CD4-positive, alpha-beta T cell treated with Interleukin-12 subunit alpha and Interleukin-12 subunit beta, for 1 hour (primary cell): ENCODE measurements at places on chromosomes 11 and 22.

- DNase-seq, result no peak
Measured at GRCh38 chr11:18936002-18936673, 3.1 kb downstream of the MRGPRX1 start.

DNA sequence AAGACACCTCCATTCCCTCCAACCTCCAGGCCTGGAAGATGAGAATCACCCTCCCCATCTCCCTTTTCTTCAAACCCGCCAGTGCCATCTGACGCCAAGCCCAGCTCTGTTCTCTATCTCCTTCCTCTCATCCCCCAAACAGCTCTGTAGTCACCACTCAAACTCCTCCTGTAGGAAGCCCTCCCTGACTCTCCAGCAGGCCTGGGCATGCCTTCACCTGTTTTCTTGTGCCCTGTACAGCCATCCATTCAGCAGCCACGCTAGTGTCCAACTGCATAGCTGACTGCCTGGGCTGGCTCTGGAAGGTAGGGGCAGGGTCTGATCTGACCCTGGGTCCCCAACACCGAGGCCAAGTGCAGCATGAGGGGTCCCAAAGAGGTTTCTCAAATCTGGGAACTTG lies 25.0 kb downstream of the GDPD5 start:
- no peak for DNase-seq

- no peak for DNase-seq
Measured at GRCh38 chr11:126308271-126308671, 4.4 kb downstream of the DCPS start.

GRCh38 chr11:134584706-134585445 lies 172.8 kb upstream of the B3GAT1 start:
- DNase-seq, result no peak

- DNase-seq, result no peak
Measured at GRCh38 chr11:133697161-133697560, 148.2 kb downstream of the SPATA19 start.

- DNase-seq, result no peak
Measured at GRCh38 chr11:394034-394857, at the start of gene PKP3. Gene PKP3 (plus strand): TSS chr11:394209. CDS start chr11:394293, 84 bp downstream.

- no peak for DNase-seq
Measured at GRCh38 chr11:108122166-108122628, 830 bp downstream of the ACAT1 start.

DNA sequence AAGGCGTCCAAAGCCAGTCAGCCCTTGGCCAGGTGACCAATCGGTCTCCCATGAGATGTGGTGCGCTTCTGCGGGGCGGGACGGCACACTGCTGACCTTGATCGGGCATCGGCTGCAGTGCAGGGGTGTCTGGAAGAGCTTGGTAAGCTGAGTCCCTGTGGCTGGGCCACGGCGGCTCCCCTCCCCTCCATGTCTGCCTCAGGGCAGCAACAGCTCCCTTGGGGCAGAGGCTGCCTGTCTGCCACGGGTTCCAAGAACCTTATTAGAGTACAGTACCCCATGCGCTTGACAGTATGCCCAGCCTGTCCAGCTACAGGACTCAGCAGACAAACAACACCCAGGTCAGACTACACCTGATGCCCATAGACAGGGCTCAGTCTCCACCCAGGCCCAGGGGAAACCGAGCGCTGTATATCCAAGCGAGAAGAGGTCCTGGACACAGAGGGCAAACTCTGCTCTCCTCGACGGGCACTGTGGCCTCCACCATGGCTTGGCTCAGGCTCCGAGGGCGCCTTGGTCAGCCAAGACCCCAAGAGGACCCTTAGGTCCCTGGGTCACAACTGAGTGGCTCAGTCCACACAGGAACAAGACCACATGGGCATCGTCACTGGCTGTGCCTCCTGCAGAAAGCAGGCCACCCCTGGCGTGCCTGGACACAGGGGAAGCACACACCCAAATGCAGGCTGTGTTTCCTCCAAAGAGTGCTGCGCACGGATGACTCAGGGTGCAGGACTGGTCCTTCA lies 18.9 kb downstream of the TSPAN32 start:
- no peak for DNase-seq

DNA sequence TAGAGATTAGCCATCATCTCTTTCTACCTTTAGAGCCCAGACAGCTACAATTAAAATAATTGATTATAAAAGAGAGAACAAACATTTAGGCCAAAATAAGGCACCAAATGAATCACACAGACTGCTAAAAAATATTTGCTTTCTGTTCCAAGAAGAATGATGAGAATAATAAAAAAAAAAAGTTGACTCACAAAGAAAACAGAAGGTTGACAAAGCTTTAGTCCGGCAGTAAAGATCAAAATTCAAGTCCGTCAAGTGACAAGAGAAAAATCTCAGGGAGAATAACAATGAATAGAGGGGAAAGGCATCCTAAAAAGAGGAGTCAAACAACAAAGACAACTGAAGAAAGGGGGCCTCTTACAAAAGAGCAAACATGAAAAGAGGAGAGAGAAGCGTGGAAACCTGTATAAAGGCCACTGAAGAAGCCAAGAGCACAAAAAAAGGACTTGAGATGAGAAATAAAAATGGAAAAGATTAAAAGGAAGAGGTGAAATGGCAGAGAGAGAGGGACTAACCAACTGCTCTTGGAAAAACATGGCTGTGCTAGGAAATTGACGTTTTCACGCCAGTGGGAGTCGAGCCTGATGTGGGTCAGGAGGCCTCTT lies 910.2 kb downstream of the OPCML start:
- DNase-seq, result no peak

DNA sequence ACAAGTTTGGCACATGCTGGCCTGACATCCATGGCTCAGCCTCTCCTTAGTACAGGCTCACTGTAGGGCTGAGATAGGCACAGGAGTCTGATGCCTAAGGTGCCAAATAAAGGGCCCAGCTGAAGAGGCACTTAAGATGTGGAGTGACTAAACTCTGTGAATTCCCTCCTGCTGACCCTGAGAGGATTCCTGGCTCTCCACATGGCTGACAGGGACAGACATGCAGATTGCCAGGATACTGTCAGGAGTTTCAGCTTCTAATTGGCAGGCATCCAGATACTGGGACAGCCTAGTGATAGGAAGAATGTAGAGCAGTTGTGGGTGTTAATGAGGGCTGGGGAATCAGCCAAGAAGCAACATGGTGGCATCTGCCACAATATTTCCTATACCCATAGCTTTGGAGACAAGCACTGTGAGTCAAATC lies 558.7 kb downstream of the INSC start:
- no peak for DNase-seq

DNA sequence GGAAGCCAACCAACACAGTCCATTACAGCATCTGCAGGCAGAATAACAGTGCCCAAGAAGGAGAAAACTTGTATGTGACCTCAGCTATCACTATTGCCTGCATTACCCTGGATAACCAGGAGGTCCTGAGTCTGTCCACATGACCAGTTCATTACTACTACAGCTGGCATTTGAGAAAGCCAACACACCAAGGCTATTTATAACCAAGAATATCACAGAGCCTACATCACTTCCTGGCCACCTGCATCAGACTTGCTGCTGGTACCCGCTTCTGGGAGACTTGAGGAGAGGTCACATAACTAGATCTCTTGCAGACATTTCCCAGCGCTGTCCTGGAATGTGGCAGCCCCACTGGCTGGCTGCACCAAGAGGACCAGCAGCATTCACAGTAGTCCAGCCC lies 11.1 kb upstream of the OR56B4 start:
- DNase-seq, result no peak

DNA sequence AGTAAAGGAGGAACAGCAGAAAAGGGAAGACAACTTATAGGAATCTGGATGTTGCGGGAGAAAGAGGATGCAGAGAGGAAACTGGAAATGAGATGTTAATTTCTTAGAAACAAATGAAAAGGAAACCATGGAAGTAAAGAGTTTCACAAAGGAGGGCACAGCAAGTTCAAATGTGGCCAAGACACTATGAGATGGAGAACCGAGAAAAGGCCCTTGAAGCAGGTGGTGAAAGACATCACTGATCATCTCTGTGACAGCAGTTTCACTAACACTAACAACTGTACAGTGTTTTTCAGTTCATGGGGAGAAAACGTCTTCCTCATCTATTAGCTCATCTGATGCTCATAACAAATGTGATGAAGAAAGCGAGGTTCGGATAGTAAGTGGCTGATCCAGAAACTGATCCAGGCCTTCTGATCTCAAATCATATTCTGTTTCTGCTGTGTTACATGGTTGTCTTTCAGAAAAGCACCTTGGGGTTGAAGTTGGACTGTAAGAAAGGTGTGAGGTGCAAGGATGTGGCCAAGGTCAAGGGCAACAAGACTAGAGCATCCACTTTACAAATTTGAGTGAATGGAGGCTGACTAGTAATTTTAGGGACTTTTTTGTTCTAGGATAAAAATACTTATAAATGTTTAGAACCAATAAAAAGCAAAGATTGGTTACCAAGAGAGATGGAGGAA lies 492.1 kb upstream of the CADM1 start:
- DNase-seq, result no peak

- DNase-seq, result no peak
Measured at GRCh38 chr11:101321222-101321621, 191.6 kb upstream of the PGR start.

DNA sequence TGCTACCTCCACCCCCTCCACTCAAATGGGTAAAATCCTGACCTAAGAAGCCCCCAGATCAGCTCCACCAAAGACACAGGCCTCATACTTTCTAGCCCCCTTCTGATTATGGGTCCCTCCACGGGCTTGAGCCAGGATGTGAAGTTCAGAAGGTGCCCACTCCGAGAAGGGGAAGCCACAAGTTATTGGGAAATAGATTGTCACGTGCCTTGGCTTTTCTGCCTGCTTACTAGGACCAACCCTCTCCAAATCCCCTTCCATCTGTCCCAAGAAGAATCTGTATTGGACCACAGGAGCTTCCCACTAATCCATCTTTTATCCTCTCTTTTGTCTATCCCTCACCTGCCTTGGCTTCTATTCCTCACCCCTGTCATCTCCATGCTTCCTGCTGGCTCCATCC lies 3.0 kb upstream of the NRGN start:
- no peak for DNase-seq

DNA sequence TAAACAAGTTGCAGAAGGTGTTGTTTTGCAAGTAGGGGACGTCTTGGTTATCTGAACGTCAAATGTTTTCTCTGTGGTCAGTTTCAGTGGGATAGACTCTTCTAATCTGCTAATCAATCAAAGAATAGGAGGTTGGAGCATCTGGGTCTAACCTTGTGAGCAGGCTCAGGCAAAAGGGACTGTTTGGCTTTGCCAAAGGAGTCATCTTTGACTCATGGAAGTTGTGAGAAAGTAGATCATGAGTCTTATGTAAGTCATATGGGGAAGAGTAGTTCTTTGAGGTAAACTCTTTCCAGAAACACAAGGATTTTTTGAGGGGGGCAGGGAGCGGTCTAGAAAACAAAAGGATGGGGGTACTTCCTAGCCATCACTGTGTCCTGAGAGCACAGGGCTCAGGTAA lies 27.1 kb upstream of the TOP3B start:
- DNase-seq, result no peak

- no peak for DNase-seq
Measured at GRCh38 chr11:102798012-102798746, at the start of gene MMP1. Gene MMP1 (minus strand): TSS chr11:102798160. CDS start chr11:102798092, 68 bp downstream.

DNA sequence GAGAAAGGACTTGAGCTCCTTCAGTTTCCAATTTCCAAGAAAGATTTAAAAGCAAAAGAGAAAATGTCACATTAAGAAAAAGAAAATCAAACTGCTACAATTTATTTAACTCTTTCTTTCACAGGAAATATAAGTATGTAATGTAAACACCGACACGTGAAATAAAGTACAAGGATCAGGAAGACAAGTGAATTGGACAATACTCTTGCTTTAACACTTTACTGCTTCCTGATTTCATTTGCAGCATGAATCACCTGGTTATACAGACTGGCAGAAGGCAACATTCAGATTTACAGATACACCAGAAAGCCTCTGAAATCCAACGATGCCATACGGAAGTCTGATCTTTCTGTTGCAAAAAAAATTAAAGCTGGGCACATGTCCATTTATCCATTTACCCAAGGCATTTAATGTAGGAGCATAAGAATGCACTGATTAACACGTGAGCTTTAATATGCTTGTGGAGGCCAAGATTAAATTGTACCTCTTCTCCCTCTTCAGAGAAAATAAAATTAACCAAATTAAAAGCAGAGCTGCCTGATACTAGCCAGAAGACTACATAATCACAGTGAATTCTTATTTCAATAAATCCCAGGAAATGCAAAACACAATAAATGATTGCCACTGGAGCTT lies 16.0 kb upstream of the PPP2R1B start:
- DNase-seq, result no peak

DNA sequence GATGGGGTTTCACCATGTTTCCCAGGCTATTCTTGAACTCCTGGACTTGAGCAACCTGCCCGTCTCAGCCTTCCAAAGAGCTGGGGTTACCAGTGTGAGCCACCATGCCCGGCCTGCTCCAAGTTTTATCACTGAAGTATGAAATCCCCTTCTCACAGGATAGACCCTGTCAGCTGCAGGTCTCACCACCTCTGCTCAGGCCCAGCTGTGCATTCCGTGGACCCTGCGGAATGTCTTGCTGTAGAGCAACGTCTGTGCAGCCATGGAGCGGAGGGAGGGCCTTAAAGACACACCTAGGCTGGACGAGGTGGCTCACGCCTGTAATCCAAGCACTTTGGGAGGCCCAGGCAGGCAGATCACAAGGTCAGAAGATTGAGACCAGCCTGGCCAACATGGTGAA lies 625.4 kb downstream of the BRD1 start:
- no peak for DNase-seq

DNA sequence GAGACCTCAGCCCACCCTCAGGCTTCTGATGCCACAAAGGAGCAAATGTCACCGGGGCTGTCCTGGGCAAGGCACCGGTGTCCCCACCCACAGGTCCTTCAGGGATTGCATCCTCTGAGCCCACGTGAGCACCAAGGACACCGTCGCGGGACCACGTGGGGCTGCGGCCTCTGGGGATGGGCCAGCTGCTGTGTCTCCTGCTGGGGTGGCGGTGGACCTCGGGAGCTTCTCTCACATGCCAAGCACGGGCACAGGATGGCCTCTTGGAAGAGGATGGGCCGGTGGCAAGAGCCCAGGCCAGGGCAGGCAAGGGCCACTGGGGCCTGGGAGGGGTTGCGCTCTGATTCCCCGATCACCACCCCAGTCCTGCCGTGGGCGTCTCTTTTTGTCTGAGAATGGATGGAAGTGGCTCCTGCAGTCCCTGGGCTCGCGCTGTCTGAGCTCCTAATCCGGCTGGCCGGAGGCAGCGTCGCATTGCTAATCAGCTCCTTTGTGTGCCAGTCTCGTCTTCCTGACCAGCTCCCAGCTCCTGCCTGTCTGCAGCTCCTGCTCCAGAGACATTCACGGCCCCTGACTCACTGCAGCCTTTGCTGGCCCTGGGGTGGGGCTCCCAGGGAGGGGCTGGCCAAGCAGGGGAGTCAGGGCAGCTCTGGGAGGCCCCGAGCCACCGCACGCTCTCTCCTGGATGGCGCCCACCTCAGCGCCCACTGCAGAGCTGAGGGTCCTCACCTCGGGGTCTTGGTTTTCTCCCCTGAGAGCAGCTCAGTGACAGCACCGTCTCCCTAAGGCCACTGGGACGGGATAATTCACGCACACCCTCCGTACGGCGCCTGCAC lies 146.7 kb downstream of the CTTN start:
- no peak for DNase-seq

- DNase-seq, result no peak
Measured at GRCh38 chr11:40421208-40421981, 1038.1 kb downstream of the LRRC4C start.

GRCh38 chr11:66339162-66339675 lies 3.0 kb upstream of the RIN1 start:
- DNase-seq, result no peak

- no peak for DNase-seq
Measured at GRCh38 chr11:66841861-66842260, 1.4 kb upstream of the RCE1 start.
